ENCODE measurements at places on chromosomes 12 and 14.

DNA sequence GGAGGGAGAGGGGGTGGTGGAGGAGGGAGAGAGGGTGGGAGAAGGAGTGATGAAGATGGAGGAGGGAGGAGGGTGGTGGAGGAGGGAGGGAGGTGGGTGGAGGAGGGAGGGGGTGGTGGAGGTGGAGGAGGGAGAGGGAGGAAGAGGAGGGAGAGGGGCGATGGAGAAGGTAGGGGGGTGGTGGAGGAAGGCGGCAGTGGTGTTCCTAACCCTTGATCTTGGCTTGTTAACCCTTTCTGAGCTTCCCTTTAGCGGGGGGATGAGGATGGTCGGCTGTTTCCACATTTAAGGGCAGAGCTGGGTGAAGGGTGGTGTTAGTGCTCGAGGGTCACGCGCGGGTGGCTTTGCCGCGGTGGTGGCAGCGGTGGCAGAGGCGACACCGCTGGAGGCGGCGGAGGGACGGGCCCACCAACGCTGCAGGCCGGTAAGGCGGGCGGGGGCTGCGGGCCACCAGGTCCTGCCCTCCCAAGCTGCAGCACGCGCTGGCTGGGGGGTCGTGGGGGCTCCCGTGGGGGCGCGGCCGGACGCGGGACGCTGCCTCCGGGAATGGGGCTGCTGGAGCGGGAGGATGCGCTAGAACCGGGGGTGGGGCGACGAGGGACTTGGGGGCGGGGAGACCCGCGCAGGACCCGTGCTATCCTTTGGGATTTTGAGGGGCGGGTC lies 156.3 kb downstream of the PTPN11 start:
- no peak for DNase-seq

DNA sequence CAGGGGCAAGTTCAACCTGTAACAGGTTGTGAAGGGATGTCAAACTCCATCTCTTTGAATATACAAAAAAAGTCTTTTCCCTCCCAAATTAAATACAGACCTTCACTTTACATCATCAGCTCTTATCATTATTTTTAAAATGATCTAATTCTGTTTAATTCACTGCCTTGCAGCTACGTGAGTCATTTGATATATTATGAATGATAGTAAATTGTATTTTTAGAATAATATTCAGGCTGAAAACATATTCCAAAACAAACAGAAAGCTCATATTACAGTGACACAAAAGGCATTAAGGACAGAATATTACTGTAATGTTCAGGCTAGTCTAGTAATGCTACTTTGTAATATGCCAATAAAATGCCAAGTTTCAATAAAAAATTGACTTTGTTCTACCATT lies 53.3 kb downstream of the BCAT1 start:
- no peak for DNase-seq

GRCh38 chr12:6430124-6430989 lies 14.4 kb upstream of the CD27 start:
- no peak for DNase-seq

DNA sequence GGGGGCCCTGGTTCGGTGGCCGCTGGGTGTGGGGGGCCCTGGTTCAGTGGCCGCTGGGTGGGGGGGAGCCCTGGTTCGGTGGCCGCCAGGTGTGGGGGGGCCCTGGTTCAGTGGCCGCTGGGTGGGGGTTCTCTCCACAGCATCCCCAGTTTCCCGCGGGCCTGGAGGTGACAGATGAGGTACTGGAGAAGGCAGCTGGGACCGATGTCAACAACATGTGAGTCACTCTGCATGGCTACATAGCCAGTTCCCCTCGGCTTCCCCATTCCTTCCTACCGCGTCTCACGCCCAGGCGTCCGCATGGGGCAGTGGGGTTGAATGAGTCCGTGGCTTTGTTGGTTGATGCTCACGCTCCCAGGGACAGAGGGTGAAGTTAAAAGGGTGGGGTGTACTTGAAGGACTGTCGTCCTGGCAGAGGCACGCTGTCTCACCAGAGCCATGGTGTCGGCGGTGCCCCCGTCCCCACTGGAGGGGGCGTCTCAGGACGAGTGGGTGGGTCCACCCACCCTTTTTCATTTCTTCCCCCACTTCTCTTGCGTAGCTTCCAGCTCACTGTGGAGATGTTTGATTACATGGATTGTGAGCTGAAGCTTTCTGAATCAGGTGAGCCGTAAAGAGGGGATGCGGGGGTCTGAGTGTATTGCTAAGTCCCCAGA lies 15.6 kb downstream of the HIP1R start:
- no peak for DNase-seq

- DNase-seq = peak; percentile 30
These were observed 57.9 kb upstream of the SLC38A2 start for GRCh38 chr12:46430340-46430948.

GRCh38 chr14:34161351-34162082 lies 210.6 kb upstream of the EGLN3 start:
- no peak for DNase-seq

GRCh38 chr12:85237327-85237726 lies 42.7 kb upstream of the ALX1 start:
- DNase-seq = no peak

- no peak for DNase-seq
These were observed 323.6 kb downstream of the PCNX1 start for GRCh38 chr14:71230897-71231296.

Measured in activated CD4-positive, alpha-beta T cell treated with anti-CD3 and anti-CD28 coated beads, Interleukin-2, amount 10 ng/mL, durations not matched to agents 7 days and 5 days (primary cell).